ENCODE measurements at places on chromosomes 13 and 19.
A peak's percentile ranks its signal among the peaks of the same experiment; 100 is the strongest.

GRCh38 chr13:80496721-80497397, 155.9 kb upstream of the SPRY2 start:
- no peak for DNase-seq

- peak; percentile 17 for DNase-seq
Observed at GRCh38 chr13:24161010-24161775, 673 bp downstream of the SPATA13 start.

- no peak for DNase-seq
Observed at GRCh38 chr19:13165162-13165997, 15.2 kb downstream of the IER2 start.

DNA sequence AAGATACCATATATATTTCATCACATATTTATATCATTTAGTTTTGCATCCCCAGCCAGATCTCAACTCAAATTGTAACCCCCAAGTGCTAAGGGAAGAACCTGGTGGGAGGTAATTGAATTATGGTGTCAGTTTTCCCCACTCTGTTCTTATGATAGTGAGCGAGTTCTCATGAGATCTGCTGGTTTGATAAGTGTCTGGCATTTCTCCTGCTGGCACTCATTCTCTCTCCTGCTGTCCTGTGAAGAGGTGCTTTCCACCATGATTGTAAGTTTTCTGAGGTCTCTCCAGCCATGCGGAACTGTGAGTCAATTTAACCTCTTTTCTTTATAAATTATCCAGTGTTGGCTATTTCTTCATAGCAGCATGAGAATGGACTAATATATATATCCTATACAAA, 462.5 kb upstream of the SLITRK5 start:
- DNase-seq = no peak

- no peak for DNase-seq
Observed at GRCh38 chr13:90047600-90047999, 1299.9 kb upstream of the MIR17HG start.

GRCh38 chr13:92833071-92833470, 393.5 kb upstream of the GPC6 start:
- DNase-seq = no peak

DNA sequence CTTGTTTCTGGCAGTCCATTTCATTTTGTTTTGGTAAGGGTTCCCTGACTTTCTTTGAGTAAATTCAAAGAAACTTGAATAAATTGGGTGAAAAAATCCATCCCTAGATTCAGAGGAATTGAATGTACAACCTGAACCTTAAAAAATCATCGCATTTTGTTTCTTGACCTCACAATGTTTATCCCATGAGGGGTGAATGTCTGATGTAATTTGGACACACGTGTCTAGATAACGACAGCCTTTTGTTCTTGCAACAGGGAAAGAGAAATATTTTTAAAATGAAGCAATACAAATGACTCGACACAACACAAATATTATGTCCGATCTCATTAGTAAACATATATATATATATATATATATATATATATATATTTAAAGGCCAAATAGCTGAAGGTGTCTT, 453.2 kb upstream of the ATXN8OS start:
- no peak for DNase-seq

DNA sequence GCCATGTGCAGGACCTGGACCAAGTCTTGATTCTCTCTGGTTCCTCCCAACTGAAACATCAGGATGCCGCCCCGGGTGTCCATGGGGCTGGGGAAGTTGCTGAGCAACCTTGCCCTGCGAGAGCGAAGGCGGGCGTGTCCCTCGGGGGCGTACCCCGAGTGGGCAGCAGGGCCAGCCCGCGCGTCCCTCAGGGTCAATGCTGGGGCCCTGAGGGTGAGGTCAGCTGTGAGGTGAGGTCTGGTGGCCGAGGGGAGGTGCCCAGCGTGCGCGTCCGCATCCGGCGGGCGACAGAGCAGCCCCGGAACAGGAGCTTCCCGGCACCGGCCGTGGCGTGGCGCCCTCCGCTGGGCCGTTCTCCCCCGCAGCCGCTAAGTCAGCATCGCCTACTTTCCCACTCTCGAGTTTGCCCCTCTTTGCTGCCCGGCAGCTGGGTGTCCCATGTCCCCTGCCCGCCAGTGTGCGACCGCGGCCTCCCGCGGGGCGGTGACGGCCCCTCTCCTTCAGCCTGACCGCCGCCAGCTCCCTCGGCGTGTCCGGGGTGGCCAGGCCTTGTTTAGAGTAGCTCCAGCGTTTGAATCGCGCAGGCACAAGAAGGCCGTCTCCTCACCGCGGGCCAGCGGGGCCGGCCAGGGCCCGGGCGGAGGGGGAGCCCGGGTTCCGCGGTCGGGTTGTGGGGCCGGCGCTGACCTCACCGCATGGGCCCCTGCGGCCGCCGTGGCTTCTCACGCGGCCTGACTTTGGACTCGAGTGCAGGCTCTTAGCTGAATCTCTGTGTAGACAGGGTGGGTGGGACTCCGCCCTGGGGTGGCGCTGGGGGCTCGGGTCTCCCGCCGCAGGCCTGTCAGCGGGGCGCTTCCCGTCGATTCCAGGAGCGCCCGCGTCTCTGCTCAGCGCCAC, 33.0 kb downstream of the GJA3 start:
- no peak for DNase-seq

GRCh38 chr13:94400874-94401273, 78.6 kb downstream of the DCT start:
- DNase-seq = no peak

GRCh38 chr19:23998568-23998967, 83.9 kb downstream of the ZNF726 start:
- no peak for DNase-seq

GRCh38 chr19:5814123-5814851, 9.4 kb downstream of the NRTN start:
- no peak for DNase-seq

DNA sequence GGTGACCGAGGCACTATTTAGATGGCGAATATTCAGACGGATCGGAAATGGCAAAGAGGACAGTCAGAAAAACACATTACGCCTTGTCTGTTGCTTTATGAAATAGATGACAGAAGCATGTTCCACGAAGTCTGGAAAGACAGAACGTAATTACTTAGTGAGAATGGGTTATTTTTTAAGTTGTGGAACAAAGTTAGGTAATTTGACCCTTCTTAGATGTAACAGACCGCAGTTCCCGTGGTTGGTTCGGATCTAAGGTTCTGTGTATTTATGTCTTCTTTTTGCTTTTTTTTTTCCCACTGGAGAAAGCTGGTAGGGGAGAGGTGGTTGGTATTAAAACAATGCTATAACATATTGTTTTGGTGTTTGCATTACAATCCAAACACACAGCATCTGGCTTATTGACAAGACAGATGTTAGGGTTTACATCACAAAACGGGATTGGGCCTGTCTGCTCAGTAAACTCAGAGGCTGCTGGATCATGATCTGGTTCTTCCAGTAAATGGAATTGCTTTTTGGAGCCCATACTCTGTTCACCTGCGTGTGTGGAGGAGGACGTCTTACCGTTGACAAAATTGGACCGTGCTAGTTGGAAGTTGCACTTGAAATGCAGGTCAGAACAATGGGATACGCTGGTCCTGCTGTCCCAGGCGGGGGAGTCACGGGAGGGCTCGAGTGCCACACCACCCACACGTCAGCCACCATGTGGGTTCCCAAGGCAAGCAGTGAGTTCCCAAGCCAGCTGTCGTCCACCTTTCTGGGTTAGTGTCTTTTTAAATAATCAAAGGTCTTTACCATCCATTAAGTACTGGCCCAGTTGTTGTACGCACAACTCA, 13.8 kb downstream of the ATP11A start:
- no peak for DNase-seq

- DNase-seq = no peak
Observed at GRCh38 chr13:111947026-111947810, 119.7 kb upstream of the SOX1 start.

- no peak for DNase-seq
Observed at GRCh38 chr19:40555978-40556689, 20.5 kb upstream of the SHKBP1 start.

GRCh38 chr19:39599116-39599515, 3.2 kb upstream of the LGALS13 start:
- no peak for DNase-seq

- DNase-seq = no peak
Observed at GRCh38 chr13:28637714-28638355, 21.1 kb upstream of the POMP start.

DNA sequence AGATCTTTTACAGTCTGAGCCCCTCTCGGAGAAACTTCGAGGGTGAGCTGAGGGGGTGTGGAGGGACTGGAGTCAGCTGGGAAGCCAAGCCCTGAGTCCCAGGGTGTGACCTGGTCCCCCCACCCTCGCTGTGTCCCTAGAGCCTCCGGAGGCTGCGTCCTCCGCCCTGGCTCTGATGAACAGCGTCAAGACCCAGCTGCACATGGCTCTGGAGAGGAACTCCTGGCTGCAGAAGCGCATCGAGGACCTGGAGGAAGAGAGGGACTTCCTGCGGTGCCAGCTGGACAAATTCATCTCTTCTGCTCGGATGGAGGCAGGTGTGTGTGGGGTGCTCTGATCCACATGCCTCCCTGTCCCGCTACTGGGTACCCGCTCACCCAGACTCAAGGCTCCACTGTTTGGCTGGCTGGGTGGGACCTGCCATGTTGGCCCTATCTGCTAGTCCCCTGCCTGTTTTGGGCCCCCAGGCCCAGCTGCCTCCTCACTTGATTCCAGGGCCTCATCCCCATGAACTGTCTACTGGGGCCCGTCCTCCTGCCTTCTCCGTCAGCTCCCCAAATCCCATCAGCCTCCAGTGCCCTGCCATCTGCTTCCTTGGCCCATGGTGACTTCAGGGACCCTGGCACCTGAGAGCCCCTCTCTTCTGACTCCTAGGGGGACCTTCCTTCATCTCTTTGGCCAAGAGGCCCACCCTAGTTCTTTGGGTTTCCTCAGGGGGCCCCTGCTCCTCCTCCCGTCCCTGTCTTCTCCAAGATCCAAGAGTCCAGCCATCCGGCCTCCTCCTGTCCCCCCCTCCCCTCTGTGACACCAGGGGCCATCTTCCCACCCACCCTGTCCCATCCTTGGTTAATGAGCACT, 1.5 kb downstream of the CCDC106 start:
- DNase-seq = no peak

- no peak for DNase-seq
Observed at GRCh38 chr19:2255982-2256685, at the start of gene JSRP1. TSS of gene JSRP1 (minus strand) at chr19:2256417. CDS start at chr19:2255314, 1,103 bp downstream.

GRCh38 chr13:64640002-64640401, 2590.1 kb downstream of the PCDH9 start:
- DNase-seq = no peak

- no peak for DNase-seq
Observed at GRCh38 chr19:14081797-14082674, 3.5 kb downstream of the C19orf67 start.

DNA sequence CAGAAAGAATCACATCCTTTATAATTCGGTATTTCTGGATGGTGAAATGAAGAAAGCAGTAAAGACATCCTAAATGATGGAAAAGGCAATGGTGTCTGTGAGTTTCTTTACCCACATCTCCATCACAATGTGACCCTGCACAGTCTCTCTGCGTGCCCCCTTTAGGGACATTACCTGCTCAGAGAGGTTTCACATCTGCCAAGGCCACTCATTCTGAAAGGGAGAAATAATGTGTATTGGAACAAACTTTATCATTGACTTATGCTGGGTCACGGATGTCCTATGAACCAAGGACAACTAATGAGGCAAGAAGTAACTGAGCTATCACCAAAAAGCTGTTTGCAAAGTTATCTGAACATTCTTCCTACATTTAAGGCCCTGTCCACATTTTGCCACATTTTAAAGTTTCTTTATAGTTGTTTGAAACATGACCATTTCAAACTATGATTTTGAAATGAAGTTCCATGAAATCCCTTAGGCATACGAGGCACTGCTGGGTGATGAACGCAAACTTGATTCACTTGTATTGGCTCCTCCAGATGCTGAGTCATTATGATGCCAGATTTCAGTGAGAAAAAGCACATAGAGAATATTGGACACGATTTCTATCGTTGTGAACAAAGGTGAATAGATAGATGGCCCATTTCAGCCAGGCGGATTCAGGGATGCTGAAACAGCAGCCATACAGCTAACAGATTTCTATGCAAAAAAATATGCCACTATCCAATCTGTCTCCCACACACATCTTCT, 63.5 kb upstream of the HMGB1 start:
- no peak for DNase-seq

Measured in activated naive CD8-positive, alpha-beta T cell treated with anti-CD3 and anti-CD28 coated beads, Interleukin-2, amount 50 U/mL, for 16 hours (primary cell).